Caki2 (cell line): ENCODE measurements at places on chromosomes 7 and 10. TPM values are rescaled to one million over a fixed set of nuclear protein-coding genes. Genes with fewer than 3 reads are reported as not detected.

Gene JCAD
- total RNA-seq = 20.9 and 23.5 TPM in 2 replicates

GRCh38 chr10:65423043-65423442 is 1502.8 kb upstream of the LRRTM3 start:
- no peak for DNase-seq

Gene DGKB
- total RNA-seq = not detected in 2 replicates

Gene SYCE1
- total RNA-seq = not detected in 2 replicates

DNA sequence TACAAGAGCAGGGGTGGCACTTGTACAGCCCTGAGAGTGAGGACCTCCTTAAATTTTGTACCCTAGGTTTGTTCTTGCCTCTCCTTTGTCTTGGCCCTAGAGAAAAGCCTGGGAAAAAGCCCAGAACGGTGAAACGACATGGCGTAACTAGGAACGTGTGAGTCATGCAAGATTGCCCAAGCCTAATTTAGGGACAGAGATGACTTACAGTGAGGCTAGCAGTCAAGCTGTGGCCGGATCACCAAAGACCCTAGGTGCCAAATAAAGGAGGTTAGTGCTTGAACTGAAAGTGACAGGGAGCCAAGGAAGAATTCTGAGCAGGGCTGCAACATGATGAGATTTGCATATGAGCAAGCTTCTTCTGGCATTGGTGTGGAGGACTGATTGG is 25.1 kb downstream of the TBXAS1 start:
- no peak for DNase-seq

DNA sequence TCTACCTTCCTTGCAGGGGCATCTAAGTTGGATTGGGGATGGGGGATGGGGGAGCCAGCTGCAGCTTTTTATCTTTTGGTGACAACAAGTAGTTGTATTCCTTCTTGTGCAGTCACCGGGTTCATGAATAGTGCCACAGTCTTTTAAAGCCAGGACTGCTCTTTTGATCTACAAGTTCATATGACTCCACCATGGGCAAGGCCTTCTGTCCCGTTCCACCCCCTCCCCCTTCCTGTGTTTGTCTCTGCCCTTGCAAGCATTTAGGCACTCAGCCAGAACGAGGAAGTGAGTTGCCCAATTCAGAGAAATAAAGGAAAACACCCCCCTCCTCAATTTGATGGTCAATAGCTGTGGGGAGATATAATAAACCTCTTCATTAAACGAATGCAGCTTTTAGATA is 44.8 kb upstream of the EGR2 start:
- no peak for DNase-seq

- DNase-seq = no peak
These were observed 32.5 kb downstream of the COL1A2 start for GRCh38 chr7:94426980-94427875.

DNA sequence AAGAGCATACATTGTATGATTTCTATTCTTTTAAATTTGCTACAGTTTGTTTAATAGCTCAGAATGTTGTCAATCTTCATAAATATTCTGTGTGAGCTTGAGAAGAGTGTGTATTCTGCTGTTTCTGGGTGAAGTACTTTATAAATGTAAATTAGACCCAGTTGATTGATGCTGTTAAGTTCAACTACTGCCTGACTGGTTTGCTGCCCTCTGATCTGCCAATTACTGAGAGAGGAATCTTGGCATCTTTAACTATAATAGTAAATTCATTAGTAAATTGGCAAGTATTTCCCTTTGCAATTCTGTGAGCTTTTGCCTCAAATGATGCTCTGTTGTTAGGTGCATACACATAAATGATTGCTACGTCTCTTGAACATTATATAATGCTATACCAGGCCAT is 255.1 kb upstream of the PLXDC2 start:
- no peak for DNase-seq
